ENCODE measurements at places on chromosomes 2 and 18. TPM values are rescaled to one million over a fixed set of nuclear protein-coding genes. Genes with fewer than 3 reads are reported as not detected.
A peak's percentile ranks its signal among the peaks of the same experiment; 100 is the strongest.

DNA sequence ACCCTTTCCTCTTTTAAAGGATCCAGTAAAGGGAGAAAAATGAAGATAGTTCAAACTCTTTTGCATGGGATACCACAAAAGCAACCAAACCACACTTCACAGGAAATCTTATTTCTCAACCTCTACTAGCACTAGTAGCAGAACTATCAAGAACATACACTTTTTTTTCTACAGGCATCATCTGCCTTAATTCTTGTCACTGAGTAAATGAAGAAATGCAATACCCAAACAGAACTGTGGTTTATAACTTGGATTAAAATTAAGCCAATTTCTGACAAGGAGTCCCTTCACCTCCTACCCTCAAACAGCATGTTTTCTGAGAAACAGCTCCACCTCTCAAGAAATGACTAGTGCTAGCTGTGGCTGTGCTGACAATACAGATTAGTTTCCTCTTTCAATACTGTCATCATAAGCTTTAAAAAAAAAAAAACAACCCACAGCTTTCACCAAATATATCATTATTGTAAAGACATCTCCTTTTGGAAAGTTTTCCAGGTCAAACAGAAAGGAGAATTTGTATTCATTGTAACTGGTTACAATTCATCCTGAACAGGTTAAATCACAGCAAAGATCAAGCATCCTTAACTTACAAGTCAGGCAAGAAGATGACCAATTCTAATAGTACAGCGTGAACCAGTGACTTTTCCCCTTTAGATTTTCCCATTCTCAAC, 44.4 kb downstream of the PTPN2 start:
- peaks cover 27% of the 10 kb centered on the region for H3K36me3 ChIP-seq
- H3K27ac ChIP-seq = peak overlapping the region; percentile 92
- H3K4me3 ChIP-seq = peak overlapping the region; percentile 87
- no peaks in the 10 kb centered on the region for H3K27me3 ChIP-seq
- DNase-seq = peak; percentile 80

AGXT gene
- not detected for total RNA-seq

DNA sequence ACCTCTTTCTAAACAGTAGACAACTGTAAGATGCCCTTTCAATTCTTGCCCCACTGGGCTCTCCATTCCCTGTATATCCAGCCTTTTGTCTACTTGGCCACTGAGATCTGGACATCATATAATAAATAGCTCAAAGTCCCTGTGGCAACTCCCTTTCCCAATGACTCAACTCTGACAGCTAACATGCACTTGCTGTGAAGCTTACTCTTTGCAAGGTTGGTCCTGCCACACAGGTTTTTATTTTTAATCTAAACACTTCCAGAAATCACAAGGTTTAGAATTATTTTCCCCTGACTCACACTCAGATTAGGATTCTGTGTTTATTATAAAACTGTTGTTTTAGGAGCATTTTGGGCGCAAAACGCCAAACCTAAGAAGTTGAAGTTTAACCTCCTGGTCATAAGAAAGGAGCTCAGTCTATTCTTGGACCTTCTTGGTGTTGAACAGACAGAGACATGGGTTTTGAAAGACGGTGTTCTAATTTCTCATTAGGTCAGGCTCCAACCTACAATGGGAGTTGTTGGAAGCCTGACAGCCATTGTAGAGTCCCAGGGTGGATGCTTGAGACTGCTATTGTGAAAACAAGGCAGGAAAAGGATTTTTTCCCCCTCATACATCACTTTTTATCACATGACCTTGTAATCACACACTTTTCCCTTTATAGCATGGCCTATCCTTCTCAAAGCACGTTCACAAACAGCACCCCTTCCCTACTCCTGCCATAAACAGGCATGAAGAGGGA, 124.7 kb upstream of the SERPINE2 start:
- peaks cover 41% of the 10 kb centered on the region for H3K27me3 ChIP-seq
- H3K4me3 ChIP-seq = no peak overlapping the region
- H3K36me3 ChIP-seq = no peaks in the 10 kb centered on the region
- H3K4me1 ChIP-seq = no peaks in the 10 kb centered on the region

PLGLB2 gene
- total RNA-seq = 1.9 TPM

RAD51AP2 gene
- not detected for total RNA-seq
